ENCODE measurements at places on chromosomes 2 and 18.

DNA sequence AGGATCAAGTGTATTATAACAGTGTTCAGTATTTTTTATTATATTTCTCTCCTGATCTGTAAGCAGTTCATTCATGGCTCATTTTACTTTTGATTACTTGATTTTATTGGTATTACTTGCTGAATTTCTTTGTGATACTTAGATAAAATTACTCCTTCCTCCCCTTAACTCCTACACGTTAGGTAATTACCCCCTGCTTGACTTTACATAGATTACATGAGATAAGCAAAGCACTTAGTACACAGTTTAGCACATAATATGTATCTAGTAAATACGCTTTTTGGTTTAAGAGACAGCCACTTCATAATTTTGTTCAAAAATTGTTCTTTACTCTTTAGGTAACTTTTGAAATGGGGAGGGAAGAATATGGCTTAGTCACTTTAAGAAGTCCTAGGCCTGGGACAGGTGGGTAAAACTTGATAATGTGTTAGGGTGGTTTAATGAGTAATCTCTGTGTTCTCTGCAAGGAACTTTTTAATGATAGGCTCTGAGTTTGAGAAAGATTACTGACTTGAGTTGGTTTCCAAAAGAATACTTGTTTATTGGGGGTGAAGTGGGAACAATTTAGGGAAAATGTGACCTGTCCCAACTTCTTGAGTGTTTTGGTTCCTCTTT is 80.9 kb downstream of the NCOA1 start:
- no peak for DNase-seq

GRCh38 chr2:203534621-203535077 is 452 bp downstream of the RAPH1 start:
- DNase-seq, result no peak

GRCh38 chr18:47915229-47915628 is 15.2 kb downstream of the SMAD2 start:
- DNase-seq, result no peak

DNA sequence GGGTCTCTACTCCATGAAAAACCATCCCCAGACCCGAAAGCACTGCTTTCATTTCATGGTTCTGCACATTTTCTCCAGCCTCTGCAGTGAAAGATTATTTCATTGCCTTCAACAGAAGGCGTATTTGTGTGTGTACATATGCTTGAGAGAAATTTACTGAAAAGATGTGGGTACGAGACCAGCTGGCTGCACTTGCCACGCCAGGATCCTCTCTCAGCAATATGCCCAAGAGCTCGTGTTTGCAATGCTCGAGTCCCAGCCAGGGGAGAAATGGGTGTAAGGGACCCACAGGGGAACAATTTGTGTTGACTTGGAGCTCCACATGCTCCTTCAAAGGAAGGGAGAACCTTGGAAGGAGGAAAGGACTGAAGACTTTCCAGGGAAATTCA is 37.3 kb downstream of the TMEM177 start:
- no peak for DNase-seq

DNA sequence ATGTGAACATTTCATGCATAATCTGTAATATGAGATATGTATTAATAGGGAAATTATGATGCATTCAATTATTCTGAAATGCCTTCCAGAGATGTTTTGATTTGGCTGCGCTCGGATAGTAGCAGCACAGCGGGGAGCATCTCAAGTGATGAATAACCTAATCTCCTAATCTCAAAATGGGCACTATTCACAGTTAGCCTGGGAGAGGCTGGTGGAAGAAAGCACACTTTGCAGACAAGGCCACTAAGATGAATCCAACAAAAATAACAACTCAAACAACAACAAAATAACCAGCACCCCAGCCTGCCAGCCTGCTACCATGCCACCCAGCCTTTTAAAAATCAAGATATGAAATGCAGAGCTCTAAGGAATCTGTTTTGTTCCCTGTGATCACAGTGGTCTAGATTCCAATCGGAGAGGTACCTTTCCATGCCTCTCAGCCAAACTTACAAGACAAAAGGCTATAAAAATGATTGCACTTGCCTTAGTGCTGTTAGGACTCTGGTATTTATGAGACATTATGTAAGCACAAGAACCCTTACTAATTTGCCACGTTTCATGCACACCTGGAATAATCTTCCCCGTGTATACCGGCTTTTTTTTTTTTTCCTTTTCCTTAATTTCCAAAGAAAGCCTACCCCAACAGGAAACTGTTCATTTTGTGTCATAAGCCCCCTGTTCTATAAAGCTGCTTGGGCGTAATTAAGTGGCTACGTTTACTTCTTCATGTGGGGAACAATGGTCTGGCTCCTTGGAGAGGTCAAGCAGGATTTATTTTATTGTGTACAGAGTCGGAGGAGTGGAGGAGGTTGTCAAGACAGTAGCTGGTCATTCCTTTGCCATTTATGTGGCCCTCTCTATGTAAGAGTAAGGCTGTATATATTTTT is 526.9 kb upstream of the FANCL start:
- DNase-seq, result no peak
